ENCODE measurements at places on chromosomes 16 and 17.

DNA sequence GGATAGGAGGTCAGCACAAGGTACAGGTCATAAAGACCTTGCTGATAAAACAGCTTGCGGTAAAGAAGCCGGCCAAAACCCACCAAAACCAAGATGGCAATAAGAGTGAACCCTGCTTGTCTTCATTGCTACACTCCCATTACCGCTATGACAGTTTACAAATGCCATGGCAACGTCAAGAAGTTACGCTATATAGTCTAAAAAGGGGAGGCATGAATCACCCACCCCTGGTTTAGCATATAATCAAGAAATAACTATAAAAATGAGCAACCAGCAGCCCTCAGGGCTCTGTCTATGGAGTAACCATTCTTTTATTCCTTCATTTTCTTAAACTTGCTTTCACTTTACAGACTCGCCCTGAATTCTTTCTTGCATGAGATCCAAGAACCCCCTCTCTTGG is 1.0 kb upstream of the HSBP1 start:
- no peak for DNase-seq

DNA sequence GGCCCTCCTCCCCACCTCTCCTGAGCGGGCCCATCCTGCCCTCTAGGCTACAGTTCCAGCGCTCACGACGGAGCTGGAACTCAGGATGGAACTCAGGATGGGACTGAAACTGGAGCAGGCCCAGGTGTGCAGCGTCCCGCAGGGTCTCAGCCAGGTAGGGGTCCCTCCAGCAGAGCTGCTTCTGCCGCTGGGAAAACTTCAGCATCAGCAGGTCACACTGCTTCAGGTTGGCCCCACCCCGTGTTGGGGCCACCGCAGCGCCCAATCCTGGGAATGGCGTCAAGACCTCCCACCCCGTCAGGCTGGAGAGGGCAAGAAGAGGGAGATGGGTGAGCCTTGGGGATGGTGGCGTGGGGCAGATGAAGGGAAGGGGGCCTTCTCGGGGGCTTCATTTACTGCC is 62.6 kb upstream of the TMEM97 start:
- no peak for DNase-seq

DNA sequence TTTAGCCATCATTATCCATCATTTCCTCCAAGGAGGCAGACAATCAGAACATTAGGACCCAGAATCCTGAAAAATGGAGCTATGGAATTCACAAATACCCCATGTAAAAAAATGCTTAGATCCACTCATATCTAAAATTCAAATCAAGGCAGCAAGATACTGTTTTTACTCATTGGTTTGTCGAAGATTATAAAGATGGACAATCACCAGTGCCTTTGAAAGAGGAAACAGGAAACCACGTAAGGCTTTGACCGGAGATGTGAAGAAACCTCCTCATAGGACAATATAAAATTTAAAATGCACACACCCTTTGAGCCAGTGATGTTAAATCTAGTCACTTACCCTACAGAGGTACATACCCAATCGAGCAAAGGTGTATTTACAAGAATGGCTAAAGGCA is 130.0 kb downstream of the XYLT1 start:
- DNase-seq = peak; percentile 34

- peak; percentile 7 for DNase-seq
Measured at GRCh38 chr16:47712276-47713224, 251.4 kb downstream of the PHKB start.

DNA sequence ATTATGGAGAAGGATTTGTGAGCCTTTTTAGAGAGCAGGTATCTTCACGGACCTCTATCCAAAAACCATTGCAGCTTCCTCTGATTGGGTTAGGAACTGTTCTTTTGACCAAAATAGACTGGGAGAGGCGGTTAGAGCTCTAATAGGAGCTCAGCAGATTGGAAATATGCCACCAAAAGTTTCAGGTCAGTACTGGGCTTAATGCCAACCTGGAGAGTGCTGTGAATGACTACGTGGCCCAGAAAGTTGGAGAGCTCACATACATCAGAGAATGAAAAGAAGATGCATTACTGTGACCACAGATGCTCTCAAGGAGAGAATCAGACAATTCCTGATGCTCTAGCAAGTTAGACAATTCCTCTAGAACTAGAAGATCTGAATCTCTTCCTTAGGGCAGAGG is 86.5 kb downstream of the ABCA8 start:
- no peak for DNase-seq

DNA sequence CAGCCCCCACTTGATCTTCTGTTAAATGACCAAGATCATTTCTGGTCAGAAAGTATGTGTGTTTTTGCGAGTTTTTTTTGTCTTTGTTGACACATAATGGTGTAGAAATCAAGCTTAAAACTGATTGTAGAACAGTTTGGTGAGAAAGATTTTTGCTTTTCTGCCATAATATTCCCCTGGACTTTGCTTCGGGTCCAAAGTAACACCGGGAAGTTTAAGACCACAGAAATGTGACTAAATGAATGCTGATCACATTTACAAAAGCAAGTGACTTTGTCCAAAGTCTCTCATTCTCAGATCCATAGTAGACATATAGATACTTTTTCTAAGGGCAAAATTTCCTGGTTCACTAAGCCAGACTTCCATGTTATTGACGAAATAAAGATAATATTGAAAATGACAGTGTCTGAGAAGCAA is 2.6 kb downstream of the FAM20A start:
- DNase-seq = no peak

DNA sequence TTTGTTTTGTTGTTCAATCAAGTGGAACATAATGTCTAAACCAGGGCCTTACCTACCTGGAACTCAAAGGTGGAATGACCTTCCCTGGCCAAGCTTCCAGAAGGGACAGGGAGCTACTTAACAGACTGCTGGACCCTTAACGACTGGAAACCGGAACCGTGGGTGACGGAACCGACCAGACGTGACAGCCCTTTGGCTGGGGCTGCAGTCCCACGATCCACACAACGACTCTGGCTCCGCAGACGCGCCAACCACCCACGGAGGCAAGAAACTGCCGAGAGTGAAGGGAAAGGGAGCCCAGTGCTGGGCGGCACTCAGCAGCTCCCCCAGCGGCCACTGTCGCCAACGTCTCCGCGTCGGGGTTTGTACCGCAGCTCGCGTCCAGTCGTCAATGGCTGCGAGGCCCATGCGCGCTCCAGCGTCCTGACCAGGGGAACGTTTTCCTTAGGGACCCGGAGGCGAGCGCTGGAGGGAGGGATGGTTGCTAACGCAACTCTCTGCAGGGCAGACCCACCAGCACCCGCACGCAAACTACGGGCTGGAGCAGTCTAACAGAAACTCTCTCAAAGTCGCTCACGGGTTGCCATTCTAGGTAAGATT is 5.5 kb upstream of the KIF22 start:
- peak; percentile 76 for DNase-seq

DNA sequence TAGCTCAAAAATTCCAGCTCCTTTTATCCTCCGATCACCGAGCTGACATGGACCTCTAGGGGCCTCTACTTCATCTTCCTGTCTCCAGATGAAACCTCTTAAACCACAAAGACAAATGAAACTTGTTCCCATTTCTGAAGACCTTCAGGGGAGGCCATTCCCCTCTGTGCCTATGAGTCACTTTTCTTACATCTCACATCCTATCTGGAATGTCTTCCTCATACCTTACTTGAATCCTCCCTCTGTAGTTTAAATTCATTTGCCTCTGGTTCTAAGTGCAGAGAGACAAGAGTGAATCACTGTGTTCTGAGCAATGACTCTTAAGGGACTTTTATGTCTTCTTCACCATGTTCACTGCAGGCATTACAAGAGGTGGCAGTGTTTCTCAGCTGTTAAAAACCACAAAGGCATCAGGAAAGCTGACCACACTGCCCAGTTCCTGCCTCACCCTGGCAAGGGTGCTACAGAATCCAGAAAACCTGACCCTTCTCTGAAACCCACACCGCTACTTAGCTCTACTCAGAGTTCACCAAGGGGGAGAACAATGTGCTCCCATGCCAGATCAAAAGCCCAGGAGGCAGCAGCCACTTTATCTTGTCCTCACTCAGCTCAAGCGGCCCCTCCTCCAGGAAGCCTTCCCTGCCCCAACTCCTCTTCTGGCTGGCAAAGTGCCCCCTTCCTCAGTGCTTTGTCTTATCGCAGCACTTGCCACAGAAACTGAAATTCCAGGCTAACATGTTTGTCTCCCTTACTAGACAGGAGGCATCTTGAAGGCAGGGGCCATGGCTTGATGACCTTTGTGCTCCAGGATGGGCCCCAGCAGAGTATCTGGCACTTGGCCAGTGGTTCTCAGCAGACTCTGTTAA is 6.4 kb downstream of the CUEDC1 start:
- peak; percentile 12 for DNase-seq

GRCh38 chr17:67747681-67748235 is 30.0 kb downstream of the NOL11 start:
- no peak for DNase-seq

GRCh38 chr17:36590082-36590481 is 1.6 kb upstream of the DHRS11 start:
- DNase-seq = no peak

GRCh38 chr16:70697594-70698170 is 11.8 kb upstream of the MTSS2 start:
- DNase-seq = no peak

DNA sequence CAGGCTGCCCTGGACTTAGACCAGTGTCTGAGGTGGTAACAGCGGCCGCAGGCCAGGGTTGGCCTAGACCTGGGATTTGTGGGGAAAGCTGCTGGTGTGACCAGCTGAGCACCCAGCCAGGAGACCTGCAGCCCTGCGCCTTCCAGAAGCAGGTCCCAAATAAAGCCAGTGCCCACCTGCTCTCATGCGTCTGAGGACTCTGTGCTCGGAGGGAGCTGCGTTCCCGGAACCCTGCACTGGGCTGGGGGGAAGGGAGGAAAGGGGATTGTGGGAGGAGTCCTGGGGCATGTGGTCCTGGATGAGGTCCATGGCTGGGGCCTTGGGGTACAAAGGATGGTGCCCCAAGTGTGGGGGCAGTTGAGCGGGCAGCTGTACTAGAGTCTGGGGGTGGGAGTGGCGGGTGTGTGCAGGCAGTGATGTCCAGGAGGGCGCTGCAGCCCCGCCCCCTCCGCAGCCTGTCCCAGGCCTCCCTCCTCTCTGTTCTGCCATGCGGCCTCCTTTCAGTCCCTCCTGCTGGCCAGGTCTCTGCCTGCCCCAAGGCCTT is 1.8 kb upstream of the NECAB2 start:
- DNase-seq = no peak

DNA sequence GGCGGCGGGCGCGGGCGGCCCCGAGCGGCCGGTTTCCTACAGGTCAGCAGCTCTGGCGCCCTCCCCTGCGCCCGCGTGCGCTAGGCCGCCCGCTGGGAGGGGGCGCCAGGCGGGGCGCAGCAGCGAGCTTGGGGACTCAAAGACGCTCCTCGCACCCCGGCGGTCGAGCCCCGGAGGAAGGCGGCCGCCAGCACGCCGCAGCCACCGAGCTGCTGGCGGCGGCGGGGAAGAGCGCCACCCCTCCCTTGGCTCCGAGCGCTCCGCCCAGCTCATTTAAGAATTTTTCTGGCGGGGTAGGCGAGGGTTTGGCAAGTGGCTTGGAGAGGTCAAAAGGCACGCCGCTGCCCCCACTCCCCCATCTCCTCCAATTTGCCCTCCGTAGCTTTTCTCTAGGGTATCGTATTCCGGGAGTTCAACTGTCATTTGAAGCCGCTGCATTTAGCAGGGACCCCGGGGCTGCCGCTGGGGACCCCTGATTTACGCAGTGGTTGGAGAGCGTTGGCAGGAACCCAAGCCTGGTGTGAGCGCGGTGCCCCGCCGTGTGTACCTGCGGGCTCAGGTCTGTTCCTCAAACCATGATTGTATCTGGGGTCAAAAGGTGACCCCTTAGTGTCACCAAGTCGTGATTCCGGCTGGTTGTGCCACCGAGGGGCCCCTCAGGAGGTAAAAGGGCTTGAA is 59.5 kb upstream of the GSE1 start:
- peak; percentile 50 for DNase-seq

DNA sequence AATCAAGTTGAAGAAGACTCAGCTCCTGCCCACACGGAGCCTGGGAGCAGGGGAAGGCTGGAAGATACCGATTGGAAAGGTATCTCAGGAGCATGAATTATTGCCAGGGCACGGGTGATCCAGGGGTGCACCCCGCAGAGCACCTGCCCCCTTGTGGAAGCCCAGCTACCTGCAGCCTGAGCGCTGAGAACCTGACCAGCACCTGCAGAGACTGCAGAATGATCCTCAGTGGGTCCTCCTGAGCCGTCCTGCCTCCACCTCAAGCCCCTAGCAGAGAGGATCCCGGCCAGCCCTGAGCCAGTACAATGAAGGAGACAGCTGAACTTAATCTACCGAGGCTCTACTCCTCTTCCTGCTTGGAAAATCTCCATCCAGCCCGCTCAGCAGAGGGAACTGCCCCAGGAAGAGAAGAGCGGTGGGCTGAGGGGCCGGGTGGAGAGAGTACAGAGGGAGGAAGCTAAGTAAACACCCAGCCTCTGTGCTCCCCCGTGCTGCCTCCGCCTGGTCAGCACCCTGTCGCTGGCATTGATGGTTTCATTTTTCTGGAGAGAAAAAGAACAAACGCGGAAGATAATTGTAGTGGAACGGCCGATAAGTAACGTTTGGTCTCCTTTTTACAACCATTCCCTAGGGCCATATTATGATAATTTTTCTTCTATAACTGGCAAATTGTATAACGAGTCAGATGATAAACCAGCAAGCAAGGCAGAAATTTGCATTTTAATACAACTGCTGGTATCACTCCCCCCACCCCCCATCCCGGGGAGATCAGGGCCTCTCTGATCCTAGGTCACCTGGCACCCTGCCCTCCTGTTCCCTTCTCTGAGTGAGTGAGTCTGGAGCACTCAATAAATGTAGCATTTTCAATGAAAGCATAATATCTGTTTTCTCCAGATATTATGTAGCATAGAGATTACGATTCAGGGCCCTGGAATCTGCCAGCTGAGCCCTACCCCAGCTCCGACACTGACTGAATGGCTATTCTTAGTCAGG is 204.5 kb upstream of the RPL38 start:
- DNase-seq = peak; percentile 53

- peak; percentile 74 for DNase-seq
Measured at GRCh38 chr17:17749921-17750320, 68.7 kb downstream of the RAI1 start.

- no peak for DNase-seq
Measured at GRCh38 chr17:73585583-73585982, 58.7 kb downstream of the SDK2 start.

- DNase-seq = no peak
Measured at GRCh38 chr17:77097631-77098180, 43.1 kb upstream of the SEC14L1 start.

DNA sequence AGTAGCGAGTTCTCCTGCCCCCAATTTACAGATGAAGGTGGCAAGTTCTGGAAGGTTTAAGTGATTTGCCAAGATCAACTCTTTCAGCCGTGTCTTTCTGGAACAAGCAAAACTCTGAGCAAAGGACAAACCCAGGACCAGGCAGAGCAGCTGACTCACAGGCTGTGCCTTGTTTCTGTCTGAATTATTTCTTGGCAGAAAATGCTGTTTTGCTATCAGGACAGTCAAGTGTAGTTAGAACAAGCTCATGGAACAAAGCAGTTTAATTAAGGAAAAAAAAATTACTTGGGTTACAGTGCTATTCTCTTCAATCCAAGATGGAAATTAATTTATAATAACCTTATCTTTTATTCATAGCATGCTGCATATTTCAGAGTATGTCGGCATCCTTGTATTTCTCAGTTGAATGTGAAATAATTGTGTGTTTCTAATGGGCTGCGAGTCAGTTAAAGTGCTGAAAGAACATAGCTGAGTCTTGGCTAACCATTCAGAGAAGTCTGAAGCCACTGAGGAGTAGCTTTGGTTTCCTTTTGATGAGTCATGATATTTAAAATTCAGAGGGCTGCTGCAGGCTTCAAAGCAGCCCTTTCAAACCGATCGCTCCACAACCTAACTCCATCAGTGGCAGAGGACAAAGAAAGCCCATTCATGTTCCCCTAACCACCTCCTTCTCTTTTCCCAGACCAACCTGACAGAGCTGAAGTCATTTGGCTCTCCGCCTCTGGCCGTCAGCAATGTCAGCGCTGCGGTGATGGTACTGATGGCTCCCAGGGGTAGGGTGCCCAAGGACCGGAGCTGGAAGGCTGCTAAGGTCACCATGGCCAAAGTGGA is 143.7 kb downstream of the ZNF18 start:
- no peak for DNase-seq

Data from activated CD4-positive, alpha-beta T cell treated with anti-CD3 and anti-CD28 coated beads, Interleukin-2, Interleukin-4, amounts not matched to agents 100 ng/mL and 50 ng/mL, durations not matched to agents 16 hours and 8 hours (primary cell).